Bronchial epithelial cell (primary cell): ENCODE measurements at places on chromosomes 2 and 18. TPM values are rescaled to one million over a fixed set of nuclear protein-coding genes. Genes with fewer than 3 reads are reported as not detected.
A peak's percentile ranks its signal among the peaks of the same experiment; 100 is the strongest.

The SULT1C4 gene
- not detected in 2 replicates for total RNA-seq

GRCh38 chr18:22088029-22088428 is 81.4 kb upstream of the GATA6 start:
- peak; percentile 76 for DNase-seq

DNA sequence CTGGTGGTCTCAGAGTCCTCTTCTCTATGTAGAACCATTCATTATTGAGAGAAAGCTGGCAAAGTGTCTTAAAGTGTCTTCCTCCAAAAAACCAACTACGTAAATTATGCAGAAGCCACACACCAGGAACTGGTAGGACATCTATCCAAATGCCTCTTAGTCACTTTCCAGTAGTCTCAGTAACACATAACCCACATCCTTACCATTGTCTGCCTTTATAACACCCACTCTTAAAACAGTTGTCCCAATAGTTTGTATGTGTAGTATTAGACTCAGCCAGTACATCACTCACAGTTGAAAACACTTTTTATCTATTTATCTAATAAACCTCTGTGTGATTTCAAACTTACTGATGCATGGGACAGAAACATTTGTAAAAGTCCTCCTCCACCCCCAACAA is 143.6 kb upstream of the HNRNPA3 start:
- DNase-seq, result no peak

- DNase-seq, result no peak
Measured at GRCh38 chr18:31058897-31059296, 16.4 kb upstream of the DSC3 start.

DNA sequence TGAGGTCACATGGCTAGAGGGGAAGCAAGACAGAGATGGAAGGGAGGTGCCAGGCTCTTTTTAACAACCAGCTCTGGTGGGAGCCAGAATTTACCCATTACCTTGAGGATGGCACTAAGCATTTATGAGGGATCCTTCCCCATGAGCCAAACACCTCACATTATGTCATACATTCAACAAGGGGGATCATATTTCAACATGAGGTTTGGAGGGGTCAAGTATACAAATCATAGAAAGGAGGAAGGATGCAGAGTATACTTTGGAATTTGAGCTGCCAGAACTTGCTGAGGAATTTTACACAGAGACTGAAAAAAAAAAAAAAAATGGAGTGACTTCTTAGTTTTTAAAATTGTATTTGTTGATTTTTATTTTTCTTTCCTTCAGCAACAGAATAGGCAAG is 891.4 kb downstream of the CCDC85A start:
- peak; percentile 87 for DNase-seq

The TTN gene
- total RNA-seq, result under 0.01 TPM in 2 replicates

- no peak for DNase-seq
Measured at GRCh38 chr2:240881913-240882312, 13.3 kb downstream of the AGXT start.

DNA sequence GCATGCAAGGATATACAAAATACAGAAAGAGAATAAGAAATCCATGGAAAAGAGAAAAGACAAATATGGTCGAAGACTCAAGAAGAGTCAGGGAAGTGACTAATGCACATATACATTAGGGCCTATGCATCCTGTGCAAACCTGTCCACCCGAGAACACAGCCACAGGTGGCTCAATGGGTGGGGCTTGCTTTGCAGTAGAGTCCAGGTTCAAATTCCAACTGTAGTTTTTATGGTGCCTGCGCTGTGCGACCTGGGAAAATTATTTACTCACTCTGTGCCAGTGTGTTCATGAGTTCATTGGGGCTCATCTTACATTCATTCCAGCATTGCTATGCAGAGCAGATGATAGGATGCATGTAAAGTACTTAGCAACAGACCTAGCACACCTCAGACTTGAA is 244.7 kb downstream of the CTNNA2 start:
- DNase-seq, result no peak

GRCh38 chr18:48106976-48107781 is 176.7 kb upstream of the SMAD2 start:
- no peak for DNase-seq

The RTP5 gene
- total RNA-seq, result not detected in 2 replicates

DNA sequence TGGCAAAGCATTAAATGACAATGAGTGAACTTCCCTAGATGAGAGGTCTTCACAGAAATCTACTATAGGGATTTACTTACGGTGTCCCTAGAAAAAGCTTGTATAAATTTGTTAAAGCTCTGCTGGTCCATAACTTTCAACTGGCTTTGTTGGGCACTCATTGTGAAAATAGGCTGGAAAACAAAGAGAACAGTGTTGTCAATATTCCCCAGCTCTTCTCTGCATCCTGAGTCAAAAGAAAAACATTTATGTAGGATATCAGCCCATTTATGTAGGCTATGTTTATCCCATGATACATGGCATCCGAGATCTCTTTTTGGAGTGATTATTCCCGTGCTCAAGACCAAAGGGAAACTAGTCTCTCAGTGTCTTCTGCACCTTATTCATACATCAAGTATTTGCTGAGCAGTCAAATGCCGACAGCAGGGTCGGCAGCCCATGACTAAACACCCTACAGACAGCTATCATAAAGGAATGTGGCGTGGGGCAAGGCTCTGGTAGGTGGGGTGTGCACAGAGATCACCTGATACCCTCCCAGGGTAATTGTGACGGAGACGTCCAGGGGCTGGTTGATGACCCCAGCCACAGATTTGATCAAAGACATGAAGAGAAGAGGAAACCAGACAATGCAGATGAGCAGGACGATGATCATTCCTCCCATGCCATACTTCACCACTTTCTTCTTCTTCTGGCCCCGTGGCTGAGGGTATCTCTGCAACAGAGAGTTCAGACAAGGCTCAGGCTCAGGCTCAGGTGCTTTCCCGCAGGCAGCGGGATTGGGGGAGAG is 155.9 kb downstream of the NAPG start:
- DNase-seq, result peak; percentile 21

The RFX8 gene
- not detected in 2 replicates for total RNA-seq

DNA sequence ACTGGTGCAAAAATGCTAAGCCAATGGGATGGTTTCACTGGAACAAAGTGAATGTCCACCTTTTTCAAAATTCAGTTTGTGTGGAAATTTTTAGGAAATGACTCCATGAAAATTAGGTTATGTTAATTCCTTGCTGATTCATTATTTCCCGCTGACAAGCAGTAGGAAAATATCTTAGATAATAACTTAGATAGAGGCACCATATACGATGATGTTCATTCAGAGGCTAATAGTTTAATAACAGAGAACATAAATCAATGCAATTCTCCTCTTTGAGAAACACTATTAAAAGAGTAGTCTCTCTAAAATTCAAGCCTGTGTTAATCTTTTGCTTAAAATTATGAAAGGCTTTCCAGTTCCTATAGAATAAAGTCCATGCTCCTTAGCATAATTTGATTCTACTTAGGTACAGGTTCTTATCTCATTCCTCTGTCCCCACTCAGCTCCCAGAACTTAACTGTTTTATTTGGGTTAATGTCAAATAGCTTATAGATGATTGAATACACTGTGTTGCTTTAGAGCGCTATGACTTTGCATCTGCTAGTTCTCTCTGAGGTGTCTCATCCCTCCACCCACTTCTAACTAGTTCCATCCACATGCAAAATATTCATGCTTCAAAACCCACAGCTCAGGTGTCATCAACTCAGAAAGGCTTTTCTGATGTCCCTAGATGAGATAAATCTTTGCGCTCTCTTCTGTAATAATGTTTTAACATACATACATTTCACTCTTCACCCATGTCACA is 503.6 kb downstream of the ERBB4 start:
- DNase-seq, result no peak

GRCh38 chr2:11873356-11874154 is 127.1 kb downstream of the LPIN1 start:
- DNase-seq, result peak; percentile 50

The GALR1 gene
- total RNA-seq, result not detected in 2 replicates

- peak; percentile 90 for DNase-seq
Measured at GRCh38 chr2:31270131-31270530, 36.2 kb downstream of the EHD3 start.

DNA sequence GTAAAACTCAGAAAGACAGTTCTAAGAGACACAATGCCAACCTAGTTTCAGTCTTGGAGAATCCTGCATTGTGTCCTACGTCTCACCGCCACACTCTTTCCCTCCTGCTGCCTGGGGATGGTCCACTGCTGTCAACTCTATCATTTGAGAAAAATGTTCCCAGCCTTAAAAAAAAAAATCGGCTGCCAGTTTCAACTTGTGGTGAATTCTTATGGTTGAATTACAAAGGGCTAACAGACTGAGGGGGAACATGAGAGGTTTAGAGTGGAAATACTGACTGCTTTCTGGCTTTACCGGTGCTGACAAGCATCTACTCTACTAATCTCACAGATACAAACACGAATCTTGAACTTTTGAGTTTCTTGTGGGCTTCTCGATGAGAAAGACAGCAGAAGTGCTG is 74.0 kb downstream of the NAB1 start:
- DNase-seq, result peak; percentile 83

The CBLN2 gene
- not detected in 2 replicates for total RNA-seq

DNA sequence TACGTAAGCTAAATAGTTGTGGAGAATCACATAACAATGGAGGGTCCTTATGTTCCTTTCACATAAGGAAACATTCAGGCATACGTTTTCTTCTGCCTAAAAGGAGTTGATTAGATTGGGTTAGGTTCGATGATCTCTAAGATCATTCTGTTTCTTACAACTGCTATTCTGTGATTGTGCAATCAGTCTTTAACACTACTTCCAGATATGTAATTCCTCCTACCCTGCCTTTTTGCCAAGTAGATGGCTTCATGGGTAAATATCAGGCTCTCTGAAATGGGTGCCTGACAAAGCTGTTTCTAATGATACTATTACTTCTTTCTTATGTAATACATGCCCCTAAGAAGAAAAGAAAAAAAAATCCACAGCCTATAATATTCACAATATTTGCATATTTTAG is 321.5 kb downstream of the XIRP2 start:
- peak; percentile 11 for DNase-seq

The PMAIP1 gene
- 12.1 and 16.6 TPM in 2 replicates for total RNA-seq

The STARD6 gene
- total RNA-seq, result not detected in 2 replicates
